Anterior cingulate cortex (tissue), 58 donors: ENCODE measurements at places on chromosomes 4 and X.

GRCh38 chr4:54025582-54025981, 38.8 kb downstream of the CHIC2 start:
- DNase-seq: no peak

- no peak for DNase-seq
Measured at GRCh38 chr4:2069161-2069971, 10.2 kb downstream of the NAT8L start.

DNA sequence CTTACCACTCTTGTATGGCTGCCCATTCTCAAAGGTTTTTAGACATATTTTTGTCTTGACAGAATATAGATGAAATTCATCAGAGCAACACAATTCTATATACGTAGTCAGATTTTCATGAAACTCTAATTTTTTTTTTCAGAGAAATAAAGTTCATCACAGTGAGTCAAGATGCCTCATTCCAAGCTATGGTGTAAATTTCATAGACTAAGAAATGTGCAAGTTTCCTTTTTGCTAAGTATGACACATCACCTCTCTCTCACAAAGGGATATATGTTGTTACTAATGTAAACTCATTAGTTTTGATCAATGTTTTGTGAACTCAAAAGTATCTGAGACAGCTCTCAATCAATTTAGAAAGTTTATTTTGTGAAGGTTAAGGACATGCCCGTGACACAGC, 60.4 kb upstream of the ATXN3L start:
- DNase-seq: no peak

DNA sequence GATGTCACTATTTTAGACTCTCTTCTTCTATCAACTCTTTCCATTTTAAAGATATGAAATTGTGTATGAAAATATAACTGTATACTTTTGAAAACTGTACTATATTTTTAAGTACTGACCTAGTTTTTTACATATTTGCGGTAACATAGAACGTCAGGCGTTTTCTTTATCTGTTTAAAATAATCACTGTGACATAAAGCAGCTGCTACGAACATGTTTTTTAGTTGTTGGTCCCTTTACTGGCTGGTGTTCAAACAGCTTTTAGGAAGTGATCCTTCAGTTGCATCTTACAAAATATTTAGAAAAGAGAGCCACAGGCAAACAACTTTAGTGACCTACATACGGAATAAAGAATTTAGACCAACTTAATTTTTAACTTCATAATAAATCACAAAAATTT, 73.1 kb downstream of the METTL14 start:
- no peak for DNase-seq

GRCh38 chr4:181618896-181619295, 624.3 kb upstream of the TENM3 start:
- no peak for DNase-seq

DNA sequence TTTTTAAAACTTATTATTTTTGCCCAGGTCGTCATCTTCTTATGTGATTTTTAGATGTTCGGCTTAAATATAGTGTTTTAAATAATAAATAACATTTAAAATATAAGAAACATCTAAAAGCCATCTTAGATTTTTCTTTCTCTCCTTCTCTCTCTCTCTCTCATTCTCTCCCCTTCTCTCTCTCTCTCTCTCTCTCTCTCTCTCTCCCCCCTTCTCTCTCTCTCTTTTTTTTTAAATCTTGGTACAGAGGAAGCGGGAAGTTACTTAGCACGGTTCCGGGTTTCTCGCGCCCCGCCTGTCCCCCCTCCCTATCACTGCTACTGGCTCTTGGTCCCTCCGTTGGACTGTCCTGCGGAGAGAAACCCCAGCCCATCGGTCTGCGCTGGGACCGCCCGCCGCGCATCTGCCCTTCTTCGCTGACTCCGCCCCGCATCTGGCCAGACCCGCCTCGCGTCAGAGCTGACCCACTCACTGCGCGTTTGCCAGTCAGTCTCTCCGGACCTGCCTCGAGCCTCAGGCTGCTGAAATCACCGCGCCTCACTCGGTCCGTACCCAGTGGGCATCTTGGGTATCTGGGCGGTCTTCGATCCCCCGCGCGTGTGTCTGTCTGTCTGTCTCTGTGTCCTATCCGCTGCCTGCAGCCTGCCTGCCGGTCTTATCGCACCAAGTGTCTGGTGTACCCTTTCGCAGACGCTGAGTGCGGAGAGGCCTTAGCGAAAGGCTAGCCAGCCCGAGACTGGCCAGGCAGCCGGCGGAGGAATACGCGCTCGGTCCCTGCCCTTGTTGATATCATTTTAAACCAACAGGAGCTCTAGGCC, at the start of gene PABPC5:
TSS of gene PABPC5 (plus strand) at position 489 of the 818 bp plus-strand sequence. CDS start 739 bp downstream, outside the sequence.
- DNase-seq: peak; percentile 76

- DNase-seq: no peak
Measured at GRCh38 chr4:17093481-17093880, 195.0 kb upstream of the LDB2 start.

- DNase-seq: peak; percentile 12
Measured at GRCh38 chr4:123452616-123453015, 56.0 kb downstream of the SPRY1 start.

DNA sequence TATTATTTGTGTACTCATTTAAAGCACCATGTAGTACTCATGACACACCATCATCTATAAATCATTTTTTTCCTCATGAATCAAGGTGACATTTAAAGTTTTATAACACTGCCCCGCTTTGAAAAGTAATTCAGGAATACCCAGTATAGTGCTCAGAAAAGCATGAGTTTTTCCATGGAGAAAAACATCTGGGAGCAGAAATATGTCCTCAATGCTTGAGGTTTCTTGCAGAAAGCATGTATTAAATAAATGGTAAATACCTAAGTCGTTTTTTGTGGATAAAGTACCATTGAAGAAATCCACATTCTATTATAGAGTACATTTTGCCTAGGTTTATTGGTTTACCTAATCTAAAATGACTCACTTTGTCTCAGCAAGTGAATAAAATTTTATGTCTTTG, 66.2 kb downstream of the UBA6 start:
- DNase-seq: no peak

GRCh38 chr4:17329046-17329445, 182.8 kb downstream of the QDPR start:
- no peak for DNase-seq

GRCh38 chr4:59060002-59060846, 1950.0 kb upstream of the IGFBP7 start:
- no peak for DNase-seq

DNA sequence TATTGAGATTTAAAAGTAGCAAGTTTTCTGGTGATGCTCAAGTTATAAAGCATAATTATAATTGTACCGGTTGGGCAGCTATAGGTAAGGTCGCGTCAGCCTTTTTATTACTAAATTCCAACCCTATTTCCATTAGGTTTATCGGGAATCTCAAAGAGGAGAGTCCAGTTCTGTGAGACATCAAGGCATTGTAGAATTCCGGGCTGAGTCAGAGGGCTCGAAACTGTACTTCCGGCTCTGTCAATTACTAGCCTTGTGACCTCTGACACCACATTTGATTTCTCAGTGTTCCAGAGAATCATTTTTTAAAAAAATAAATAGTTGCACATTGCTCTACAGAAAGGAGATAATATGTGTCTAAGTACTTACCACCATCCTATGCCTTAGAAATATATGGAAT, 4.3 kb downstream of the IL1RAPL1 start:
- DNase-seq: no peak

DNA sequence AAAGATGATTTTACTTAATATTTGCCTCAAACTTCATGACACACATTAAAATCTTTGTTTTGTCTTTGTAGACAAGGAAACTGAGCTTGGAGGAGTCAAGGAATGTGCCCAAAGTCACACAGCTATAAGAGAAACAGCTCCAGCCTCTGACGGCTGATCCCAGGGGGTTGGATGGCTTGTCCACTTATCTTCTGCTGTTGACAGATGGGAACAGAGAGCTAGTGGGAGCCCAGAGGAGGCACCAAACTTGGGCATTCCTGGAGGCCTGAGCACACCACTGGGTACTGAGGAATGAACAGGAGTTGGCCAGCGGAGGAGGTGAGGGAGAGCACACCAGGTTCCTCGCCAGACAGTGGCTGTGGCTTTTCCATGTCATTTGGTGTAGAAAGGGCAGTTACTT, 56.4 kb upstream of the GPR78 start:
- DNase-seq: no peak

GRCh38 chr4:40915318-40916217, 165.8 kb downstream of the NSUN7 start:
- DNase-seq: no peak

DNA sequence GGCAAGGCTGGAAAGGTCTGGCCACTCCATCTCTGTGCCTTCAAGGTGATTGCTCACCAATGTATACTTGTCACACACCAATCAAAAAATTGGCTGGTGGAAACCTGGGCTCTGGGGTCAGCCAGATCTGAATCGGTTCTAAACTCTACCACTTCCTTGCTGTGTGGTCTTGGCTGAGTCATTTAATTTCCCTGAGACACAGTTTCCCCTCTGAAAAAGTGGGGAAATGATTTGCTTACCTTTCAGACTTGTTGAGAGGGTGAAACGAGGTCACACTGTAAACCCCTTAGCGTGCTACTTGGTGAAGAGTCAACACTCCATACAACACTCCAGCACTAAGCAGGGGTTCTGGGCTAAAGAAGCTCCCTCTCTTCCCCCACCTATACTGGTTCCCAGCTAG, 252.3 kb upstream of the ZIC3 start:
- DNase-seq: no peak

- no peak for DNase-seq
Measured at GRCh38 chr4:110484767-110485166, 8.8 kb downstream of the ENPEP start.

DNA sequence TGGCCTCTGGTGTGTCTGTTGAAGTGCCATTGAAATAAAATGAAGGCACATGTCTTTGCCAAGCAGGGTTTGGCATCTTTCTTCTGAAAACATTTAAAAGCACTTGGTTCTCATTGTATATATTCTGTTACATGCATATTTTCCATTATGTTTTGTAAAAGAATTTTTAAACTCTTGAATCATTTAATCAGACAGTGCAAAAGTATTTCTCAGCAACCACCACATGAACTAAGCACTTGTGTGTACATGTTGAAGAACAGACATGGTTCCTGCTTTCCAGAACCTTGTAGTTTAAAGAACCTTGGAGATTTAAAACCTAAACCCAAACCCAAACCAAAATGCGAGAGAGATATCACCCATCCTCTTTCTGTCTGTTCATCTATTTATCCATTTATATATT, 220.3 kb upstream of the GIMD1 start:
- no peak for DNase-seq

DNA sequence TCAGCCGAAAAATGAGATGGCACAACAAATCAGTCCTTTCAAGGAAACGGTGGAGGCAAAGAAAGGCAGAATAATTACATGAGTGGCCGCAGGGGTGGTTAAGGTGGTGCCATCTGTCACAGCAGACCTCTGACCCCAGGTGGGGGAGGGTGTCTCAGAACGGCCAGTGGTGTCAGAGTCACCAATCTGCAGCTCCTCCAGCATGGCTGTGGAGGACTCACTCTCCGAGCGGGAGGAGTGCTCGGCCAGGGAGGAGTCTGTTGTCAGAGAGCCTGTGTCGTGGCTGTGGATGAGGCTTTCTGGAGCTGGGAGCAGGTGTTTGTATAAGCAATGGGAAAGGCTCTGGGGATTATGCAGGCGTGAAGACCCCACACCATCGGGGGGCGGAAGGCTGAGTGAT, 130.3 kb upstream of the PDLIM3 start:
- DNase-seq: no peak

GRCh38 chr4:169841776-169842175, 84.0 kb upstream of the HPF1 start:
- no peak for DNase-seq

GRCh38 chr4:120043828-120044227, 22.8 kb downstream of the MAD2L1 start:
- no peak for DNase-seq

GRCh38 chrX:38166478-38167083, 54.1 kb downstream of the SRPX start:
- DNase-seq: no peak

DNA sequence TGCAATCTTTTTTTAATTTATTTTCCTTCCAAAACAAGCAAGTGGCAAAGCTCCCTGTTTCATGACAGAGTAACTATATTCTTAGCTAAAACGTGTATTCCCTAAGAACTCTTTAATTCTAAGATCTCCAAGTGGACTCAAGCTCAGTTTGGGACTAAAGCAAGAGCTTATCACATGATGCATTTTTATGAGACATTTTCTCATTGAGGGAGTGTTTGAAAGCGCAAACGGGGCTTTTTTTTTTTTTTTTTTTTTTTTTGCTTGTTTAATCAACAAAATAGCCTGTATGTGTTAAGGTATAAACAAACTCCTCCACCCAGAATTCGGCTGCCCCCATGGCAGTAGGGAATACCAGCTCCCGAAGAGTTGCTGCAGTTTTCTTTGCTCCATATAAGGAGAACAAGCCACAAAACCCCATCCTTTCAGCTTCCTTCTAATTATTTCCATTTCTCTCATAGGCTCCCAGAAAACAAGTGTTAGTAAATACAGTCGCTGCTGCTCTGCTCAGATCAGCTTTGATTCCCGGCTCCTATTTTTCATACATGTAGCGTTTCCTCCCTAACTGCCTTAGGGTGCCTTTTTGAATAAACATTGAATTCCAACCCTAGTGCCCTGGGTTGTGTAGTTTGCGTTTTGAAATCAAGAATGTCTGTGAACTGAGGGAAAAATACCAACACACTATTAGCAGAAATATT, 669 bp upstream of the PPARGC1A start:
- no peak for DNase-seq

DNA sequence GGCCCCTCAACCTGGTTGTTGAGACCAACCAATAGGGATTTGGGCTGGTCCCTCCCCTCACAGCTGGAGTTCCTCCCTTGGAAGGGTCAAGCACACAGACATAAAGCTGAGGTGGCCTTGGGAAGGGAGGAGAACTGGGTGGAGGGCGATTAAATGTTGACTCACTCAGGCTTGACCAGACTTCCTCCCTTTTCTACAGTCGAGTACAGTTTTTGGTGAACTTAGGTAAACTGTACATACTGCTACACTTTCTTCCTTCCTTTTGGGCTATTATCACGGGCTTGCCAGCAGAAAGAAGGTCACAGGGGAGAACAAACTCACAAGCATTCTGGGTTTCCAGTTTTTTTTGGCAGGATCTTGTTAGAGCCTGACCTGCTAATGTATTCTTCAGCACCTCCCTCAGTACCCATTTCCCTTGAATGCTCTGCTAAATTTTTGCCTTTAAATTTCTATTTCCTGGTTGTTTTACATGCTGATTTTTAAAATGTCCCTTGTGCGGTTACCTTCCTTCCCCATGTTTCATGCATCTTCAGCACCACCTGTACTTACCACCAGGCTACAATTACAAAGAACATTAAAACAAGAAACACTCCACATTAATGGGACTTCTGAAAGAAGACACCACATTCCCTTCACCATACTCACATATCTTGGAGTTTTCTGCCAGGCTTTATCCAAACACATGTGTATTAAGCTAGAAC, 135.2 kb upstream of the RASGEF1B start:
- DNase-seq: no peak

GRCh38 chr4:7540206-7540605, 105.5 kb upstream of the PSAPL1 start:
- DNase-seq: no peak

GRCh38 chr4:1367936-1368289, 20.9 kb downstream of the UVSSA start:
- DNase-seq: no peak

DNA sequence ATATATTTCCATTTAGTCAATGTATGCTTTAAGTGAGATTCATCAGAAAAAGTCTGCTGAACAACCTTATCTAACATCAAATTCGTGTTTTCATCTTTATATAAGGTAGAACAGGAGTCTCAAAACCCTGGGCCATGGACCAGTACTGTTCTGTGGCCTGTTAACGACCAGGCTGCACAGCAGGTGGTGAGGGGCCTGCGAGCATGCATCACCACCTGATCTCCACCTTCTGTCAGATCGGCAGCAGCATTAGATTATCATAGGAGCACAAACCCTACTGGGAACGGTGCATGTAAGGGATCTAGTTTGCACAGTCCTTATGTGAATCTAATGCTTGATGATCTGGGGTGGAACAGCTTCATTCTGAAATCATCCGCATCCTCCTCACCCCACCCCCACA, 3.2 kb downstream of the CTSO start:
- DNase-seq: no peak
